Stimulated activated CD8-positive, alpha-beta memory T cell treated with anti-CD3 and anti-CD28 coated beads, Interleukin-15, amount 100 ng/mL, for 24 hours (primary cell): ENCODE measurements at places on chromosomes 1 and 21.

DNA sequence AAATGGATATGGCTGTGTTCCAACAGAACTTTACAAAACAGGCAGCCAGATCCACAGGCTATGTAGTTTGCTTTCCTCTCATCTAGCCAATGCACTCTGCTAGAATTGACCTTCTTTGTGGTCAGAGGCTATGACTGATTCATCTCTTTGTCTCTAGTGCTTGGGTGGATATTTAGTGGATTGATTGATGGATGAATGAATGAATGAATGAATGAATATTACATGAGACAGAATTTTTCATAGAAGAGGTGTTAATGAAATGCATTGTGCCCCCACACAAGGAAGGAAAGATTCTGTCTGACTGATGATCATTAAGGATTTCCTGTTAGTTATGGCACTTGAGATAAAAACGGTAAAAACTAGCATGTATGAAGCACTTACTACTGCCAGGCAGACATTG lies 50.5 kb upstream of the ZYG11A start:
- DNase-seq, result no peak

DNA sequence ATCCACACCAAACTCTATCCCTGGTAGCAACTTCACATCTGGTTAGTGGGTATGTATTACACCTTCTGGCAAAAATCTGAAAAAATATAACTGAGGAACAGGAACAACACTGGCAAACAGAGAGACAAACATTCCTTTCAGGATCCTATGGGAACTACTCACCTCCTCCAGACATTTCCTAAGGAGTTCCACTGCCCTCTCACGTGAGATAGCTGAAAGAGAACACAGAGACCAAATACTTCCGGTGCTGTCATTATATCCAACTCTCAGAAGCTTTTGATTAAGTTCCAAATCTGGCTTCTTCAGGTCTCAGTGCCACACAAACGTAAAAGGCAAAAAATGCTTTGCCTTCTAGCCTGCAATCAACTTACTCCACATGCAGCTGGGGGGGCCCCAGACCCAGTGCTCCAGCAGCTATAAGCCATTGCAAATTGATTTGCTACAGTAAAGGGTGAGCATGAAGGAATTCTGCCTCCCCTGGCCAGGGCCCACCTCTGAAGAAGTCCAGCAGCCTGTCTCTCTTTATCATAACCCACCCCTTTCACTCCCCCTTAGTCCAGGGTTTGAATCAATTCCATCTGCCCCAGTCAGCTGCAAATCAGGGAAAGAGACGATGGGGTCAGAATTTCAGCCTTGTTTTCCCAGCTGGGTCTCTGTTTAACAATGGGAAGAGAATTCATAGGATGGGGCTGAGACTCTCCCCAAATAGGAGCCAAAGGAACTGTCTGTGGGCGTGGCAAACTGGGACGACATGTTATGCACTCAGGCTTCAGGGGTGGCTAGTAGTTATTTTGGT lies 32.2 kb downstream of the TFAP2E start:
- no peak for DNase-seq

DNA sequence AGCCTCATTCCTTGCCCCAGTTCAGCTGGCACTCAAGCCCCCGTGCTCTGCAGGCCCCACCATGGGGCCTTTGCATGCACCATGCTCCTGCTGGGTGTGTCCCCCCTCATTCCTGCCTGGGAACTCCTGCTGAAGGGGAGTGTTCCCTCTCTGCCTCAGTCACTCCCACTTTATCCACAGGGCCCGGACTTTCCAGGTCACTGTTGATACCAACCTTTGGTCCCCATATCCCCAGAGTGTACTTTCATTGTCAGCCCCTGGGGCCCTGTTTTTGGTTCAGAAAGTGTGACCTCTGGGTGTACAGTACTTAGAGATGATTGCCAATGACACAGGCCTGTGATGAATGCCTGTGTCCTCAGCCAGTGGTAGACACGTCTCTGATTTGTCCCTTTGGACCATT lies 2.9 kb downstream of the TTC22 start:
- DNase-seq, result no peak

DNA sequence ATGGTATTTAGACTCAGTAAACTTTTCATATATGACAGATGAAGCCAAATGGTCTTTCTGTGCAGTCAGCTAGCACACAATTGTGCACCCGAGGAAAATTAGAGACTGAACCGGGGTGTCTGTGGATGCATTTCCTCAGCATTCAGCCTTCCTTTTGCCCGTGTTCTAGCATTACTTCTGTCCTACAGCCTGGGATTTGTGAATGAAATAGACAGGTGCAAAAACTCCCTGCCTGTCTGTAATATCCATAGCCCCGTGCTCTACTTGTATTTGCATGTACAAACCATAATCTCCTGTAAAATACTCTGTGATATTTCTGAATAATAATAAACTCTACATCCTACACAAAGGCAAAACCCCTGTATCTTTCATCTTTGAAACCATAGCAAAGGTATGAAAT lies 64.8 kb upstream of the LGALS8 start:
- no peak for DNase-seq

DNA sequence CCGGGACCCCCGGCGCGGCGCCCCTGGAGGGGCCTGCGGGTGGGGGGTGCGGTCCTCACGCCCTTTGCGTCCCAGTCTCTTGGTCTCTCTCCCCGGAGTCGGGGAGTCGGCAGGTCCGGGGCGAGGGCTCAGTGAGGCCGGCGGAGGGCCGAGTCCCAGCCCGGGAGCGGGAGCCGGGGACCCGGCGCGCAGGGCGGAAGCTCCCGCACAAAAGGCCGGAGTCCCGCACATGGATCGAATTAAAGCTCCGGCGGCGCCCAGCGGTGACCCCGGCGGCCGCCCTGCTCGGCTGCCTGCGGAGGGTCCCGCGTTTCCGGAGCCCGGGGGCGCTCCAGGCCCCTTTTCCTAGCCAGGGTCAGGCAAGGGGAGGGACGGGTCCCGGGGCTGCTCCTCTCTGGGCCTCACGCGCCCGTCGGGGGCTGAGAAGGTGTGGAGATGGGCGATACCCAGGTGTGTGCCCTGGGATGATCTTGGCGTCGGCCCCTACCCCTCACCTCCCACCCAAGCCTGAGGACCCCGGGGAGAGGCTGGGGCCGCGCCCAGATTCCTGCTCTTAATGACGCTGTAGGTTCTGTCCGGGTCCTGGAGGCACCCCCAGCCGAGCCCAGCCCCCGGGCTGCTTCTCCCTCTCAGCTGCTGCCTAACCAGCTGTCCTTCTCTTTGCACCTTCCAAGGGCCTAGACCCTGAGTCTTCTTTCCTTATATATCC lies 512 bp downstream of the FBLIM1 start:
- DNase-seq, result no peak
